Naive thymus-derived CD8-positive, alpha-beta T cell (primary cell): ENCODE measurements at places on chromosomes 7 and 10.
A peak's percentile ranks its signal among the peaks of the same experiment; 100 is the strongest.

- no peak for DNase-seq
These were observed 7.7 kb downstream of the AGMO start for GRCh38 chr7:15554081-15554480.

GRCh38 chr7:3592401-3593134 is 291.5 kb downstream of the SDK1 start:
- DNase-seq = no peak

DNA sequence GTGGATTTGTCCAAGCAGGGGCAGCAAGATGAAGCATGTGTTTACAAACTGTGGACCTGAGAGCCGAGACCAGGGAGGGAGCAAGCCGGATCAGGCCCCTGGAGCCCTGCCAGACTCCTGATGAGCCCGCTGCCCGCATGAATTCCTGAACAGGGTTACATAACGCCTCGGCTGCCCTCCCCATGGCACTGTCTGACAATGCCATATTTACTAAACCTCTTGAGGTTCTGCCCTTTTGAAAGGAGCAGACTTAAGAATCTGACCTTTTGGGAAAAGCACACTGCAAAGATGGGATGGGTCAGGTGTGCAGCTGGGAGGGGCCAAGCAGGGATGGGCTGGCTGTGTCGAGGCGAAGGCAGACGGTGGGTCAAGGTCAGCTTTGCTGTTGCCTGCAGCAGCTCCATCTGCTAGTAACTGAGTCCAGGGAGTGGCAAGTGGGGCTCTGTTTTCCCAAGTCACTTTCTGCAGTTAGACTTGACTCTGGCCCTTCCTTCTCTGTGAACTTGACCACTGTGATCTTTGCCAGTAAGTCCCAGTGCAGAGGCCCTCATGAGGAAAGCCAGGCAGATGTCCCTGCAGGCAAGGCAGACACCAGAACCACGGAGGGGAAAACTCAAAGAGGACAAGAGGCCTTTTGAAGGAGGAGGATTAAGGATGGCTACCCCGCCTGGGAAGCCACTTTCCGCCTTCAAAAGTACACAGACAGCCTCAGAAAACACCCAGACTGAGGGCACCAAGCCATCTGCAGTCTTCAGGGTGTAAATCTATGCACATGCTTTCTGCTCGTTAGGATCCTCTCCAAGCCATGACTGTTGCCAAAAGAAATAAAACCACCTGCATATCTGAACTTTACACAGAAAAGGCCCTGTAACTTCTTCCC is 175.8 kb downstream of the TNS3 start:
- DNase-seq = no peak

- no peak for DNase-seq
These were observed 345.2 kb upstream of the ANKRD30A start for GRCh38 chr10:36780158-36780557.

- DNase-seq = no peak
These were observed 269.3 kb downstream of the POLR1F start for GRCh38 chr7:19439517-19439916.

GRCh38 chr7:91288208-91288824 is 24.1 kb downstream of the FZD1 start:
- DNase-seq = no peak

DNA sequence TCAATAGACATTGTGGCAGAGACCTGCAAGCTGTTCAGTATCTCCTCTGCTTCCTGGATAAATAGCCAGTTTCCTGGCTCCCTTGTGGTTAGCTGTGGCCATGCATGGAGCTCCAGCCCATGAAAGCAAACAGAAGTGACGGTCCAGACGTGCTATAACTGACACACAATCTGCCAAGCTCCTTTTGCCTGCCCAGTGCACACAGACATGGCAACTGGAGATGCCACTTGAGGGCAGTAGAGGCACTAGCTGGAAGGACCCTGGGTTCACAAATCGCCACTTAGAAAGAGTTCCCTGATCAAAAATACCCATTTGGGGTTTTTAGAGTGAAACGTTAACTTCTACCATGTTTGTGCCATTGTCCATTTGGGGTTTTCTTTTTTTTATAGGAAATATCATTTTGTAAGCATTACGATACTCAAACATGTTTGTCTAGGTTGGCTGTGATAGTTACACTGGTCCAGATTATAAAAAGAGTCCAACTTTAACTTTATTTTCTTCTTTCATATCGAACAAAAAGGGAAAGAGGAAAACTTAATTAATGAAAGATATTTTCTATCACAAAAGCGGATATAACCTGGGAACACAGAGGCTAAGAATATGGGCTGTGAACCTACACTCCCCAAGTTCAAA is 31.3 kb downstream of the KIN start:
- peak; percentile 13 for DNase-seq

- peak; percentile 51 for DNase-seq
These were observed 183.0 kb downstream of the SRPK2 start for GRCh38 chr7:105205592-105206237.

DNA sequence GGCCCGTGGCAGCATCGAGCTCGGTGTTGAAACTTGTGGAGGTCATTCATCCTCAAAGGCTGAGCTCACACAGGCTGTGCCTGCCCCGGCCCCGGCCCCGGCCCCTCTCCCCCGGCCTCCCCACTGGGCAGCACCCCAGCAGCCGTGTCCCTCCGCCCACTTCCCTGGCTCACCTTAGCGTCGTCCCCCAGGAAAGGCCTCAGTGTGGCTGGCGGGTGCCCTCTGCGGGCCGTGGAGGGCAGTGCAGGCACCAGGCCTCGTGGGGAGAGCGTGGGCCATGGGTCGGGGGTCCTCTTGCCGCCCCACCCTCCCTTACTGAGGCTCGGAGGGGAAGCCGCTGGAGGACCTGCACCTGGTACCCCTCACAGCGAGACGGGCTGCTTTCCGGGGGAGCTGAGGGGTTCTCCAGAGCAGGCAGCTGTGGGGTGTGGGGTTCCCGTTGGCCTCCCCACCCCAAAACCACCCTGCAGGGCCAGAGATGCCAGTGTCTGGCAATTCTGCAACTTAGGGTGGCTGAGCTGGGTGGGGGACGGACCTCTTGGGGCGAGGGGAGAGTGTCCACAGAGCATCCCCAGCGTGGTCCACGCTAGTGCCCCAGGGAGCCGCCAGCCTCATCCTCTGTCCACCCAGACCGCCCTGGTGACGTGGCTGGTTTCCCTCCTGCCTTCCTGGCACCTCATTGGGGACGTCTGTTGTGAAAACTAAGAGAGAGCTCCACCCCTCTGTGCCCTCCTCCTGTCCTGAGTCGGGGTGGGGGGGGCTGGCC is 44.2 kb upstream of the DPYSL4 start:
- peak; percentile 52 for DNase-seq

DNA sequence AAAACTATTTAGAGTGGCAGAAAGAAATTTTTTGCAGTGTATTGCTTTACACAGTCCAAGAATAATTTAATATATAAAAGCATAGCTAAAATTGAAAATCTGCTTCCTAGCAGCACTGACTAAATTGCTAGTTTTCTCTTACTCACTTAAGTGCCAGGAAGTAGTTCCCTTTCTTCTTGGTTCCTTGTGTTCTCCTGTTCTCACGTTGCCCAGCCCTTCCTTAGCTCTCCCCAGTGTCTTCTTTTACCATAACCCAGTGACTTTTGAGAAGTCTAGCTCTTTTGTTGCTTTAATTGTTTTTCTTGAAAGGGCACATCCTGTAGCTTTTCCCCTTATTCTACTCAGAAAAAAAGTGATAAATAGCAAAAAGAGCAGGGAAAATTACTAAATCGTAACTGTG is 215.5 kb downstream of the THSD7A start:
- DNase-seq = no peak

DNA sequence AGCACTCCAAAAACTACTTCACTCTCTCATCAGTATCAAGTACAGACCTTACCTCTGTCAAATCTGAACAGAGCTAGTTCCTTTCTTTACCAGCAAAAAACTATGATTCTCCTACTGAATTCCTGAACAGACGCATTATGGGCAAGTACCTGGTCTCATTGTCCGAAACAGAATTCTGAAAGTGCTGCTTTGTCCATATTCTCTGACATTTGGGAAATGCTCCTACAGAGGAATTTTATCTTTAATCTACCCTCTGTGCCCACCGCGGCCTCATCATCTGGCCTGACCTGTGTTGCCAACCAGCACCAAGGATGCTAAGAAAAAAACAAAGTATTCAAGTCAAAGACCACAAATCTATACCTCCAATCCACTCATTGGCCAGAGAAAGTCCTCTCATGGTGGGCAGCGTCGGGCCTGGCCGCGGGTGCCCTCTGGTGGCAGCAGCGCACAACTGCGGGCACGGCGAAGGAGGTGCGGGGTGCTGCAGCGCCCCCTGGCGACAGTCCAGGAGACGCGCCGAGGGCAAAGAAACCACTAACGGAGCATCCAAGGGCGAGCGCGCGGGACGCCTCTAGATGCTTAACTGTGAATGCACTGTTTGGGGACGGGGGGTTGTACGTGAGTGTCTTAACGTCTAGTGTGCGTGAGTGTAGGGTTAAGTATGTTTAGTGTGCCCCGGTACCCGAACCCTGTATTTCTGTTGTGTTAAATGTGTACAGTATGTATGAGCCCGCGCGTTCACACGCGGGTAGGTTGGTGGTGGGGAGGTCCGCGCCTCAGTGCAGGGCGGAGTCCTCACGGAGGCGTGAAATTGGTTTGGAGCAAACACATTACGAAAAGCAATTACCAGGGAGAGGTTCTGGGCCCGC is 5.0 kb upstream of the GBX1 start:
- DNase-seq = peak; percentile 80

GRCh38 chr7:98878365-98879197 is at the start of gene TRRAP:
Gene TRRAP, plus strand, starts transcription at chr7:98878532. Its CDS starts 2,619 bp downstream, at chr7:98881151.
- DNase-seq = peak; percentile 57

DNA sequence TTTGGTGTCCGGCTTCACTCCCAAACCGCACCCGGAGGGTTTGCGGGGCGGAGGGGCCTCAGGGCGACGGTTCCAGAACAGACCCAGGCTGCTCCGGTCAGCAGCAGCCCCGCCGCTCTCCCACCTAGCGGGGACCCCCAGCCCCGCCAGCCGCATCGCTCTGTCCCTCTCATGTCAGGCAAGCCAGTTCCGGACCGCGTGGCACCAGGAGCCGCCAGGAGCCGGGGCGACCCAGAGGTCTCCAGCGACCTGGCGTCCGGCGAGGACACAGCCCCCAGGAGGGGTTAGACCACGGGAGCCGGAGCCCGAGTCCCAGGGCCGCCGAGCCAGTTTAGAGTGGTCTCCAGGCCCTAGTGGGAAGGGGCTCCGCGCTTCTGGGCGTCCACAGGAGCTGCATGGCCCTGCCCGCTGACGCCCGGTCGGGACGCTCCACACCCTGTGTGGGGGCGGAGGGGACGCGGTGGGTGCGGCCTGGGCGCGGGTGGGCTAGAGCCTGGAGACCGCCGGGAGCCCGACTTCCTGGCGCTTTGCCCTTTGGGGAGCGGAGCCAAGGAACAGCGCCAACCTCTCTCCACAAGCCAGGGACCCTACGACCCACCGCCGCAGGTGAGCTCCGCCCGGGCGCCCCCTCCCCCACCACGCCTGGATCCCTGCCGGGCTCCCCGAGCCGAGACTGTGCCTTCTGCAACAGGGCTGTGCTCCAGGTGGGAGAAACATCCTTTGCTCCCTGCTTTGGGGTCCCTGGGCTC is 43.4 kb downstream of the ZNF117 start:
- no peak for DNase-seq

DNA sequence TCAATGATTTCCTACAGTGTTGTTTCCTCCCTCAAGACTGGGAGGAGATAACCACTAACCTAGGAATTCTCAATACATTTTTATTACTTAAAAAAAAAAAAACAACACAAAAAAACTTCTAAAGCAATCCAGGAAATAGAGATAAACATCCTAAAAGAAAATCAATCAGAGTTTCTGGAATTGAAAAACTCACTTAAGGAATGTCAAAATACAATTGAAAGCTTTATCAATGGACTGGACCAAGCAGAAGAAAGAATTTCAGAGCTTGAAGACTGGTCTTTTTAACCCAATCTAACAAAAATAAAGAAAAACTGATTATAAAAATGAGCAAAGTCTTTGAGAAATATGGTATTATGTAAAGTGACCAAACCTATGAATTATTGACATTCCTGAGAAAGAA is 394.1 kb downstream of the XPNPEP1 start:
- no peak for DNase-seq
